ENCODE measurements at places on chromosomes 2 and 18.
A peak's percentile ranks its signal among the peaks of the same experiment; 100 is the strongest.

DNA sequence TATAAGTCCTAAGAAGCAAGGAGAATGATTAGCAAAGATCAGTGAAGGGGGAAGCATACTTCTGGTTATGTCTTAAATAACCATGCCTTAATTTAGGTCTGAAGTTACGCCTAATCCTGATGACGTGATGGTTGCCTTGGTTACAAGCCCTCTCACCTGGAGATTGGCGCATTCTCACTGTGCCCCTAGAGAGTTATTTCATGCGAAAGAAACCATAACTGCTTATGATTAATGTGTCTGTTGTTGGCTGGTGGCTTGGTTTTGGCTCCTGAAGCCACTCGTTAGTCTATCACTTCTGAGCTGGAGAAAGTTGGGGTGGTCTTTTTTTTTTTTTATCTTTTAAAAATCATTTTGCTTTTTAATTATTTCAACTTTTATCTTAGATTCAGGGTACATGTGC, 47.0 kb downstream of the TNFRSF11A start:
- no peak for DNase-seq

GRCh38 chr2:54092940-54093339, 22.5 kb upstream of the ACYP2 start:
- DNase-seq, result no peak

- DNase-seq, result no peak
Measured at GRCh38 chr18:34600158-34600557, 109.9 kb upstream of the DTNA start.

- DNase-seq, result no peak
Measured at GRCh38 chr2:43946685-43947084, 49.1 kb downstream of the LRPPRC start.

DNA sequence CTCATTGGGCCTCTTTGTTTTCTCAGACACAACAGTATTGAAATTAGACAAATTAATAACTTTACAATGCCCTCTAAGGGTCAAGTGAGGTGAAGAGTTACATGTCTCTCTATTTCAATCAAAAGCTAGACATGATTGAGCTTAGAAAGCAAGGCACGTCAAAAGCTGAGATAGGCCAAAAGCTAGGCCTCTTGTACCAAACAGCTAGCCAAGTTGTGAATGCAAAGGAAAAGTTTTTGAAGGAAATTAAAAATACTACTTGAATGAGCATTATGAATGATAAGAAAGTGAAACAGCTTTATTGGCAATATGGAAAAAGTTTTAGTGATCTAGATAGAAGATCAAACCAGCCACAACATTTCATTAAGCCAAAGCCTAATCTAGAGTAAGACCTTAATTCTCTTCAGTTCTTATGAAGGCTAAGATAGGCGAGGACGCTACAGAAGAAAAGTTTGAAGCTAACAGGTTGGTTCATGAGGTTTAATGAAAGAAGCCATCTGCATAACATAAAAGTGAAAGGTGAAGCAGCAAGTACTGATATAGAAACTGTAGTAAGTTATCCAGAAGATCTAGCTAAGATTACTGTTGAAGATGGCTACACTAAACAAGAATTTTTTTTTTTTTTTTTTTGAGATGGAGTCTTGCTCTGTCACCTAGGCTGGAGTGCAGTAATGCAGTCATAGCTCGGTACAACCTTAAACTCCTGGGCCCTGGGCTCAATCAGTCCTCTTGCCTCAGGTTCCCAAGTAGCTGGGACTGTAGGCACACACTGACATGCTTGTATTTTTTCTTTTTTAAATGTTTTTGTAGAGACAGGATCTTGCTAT, 65.5 kb downstream of the FAM117B start:
- no peak for DNase-seq

GRCh38 chr2:161609930-161610329, 14.3 kb upstream of the SLC4A10 start:
- no peak for DNase-seq

DNA sequence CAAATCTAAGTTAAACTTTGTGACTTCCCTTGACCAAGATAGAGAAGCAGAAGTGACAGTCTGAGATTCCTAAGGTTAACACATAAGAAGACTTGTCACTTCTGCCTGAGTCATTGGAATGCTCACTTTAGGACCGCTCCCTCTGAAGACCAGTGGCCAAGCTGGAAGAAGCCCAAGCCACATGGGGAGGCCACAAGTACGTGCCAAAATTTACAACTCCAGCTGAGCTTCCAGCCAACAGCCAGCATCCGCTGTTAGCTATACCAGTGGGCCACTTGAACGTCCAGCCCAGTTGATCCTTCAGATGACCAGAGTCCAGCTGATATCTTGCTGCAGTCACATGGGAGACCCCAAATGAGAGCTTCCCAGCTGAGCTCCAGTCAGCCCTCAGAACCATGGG, 18.1 kb upstream of the ANTXR1 start:
- no peak for DNase-seq

- DNase-seq, result no peak
Measured at GRCh38 chr2:225895126-225895525, 495.6 kb downstream of the NYAP2 start.

DNA sequence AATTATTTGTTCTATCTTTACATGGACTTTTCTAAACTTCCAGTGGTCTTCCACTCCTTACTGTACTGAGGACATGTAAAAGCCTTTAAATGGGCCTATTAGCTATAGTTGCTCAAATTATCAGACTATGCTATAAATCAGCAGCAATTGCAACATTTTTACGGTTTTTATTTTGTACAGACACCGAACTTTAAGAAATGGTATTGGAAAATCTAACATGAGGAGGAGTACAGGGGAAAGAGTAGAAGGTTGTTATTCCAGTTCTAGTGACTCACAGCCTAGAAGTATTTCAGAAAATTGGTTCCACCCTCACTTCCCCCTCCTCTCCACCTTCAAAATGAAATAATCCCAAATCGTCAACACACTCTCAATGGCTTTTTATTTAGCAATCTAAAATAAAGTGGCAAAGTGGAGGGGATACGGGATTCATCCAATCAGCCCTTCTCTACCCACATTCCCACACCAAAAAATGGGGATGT, 1.1 kb downstream of the NCKAP1 start:
- DNase-seq, result no peak

- DNase-seq, result no peak
Measured at GRCh38 chr18:73531601-73532000, 616.0 kb downstream of the FBXO15 start.

DNA sequence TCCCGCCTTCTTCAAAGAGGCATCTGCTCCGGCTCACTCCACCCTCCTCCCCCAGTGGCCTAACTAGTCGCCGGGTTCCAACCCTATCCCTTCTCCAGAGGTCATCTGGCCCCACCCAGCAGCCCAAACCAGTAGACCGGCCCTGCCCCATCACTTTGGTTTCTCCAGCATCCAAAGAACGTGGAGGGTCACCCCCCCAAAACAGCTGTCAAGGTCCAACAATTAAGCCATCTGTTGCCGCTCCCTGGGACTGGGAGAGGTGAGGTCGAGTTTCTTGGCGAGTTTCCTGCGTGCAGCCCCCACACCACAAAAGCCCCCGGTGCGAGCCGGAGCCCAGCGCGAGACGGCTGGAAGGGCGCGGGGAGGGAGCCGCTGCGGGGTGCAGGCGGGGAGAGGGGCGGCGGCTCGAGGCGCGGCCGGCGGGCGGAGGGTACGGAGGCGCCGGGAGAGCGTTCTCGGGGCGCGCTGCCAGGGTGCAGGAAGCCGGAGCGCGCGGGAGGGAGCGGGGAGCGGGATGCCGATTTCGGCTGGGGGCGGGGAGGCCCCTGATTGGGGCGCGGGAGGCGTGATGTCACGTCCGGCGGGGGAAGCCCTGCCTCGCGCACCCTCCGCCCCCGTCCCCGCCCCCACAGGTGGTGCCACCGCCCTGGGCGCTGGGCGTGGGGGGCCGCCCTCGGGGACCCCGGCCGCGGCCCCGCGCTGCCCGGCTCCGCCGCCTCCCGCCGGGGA, 571 bp upstream of the GPC1 start:
- peak; percentile 75 for DNase-seq

DNA sequence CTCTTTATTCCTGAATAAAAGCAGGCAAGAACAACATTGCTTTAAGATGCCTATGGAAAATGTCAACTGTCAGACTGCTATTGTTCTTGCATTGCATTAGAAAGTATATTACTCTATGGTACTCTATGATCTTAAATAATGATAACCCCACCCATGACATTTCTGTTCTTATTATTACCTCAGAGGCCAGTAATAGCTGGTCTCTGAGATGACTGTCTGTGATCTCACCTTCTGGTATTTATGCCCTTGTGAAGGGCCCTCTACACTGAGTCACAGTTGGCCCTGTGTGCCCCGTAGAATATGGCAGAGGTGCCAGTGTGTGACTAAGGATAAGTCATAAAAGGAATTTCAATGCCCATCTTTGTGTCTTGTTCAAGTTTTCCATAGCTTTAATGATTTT, 61.0 kb downstream of the SPP2 start:
- DNase-seq, result no peak

GRCh38 chr18:54129448-54130067, 94.9 kb downstream of the MBD2 start:
- no peak for DNase-seq

GRCh38 chr18:13429884-13430510, 211.4 kb downstream of the LDLRAD4 start:
- no peak for DNase-seq

GRCh38 chr2:216133397-216133796, 24.2 kb downstream of the XRCC5 start:
- peak; percentile 20 for DNase-seq

GRCh38 chr18:59197636-59198035, 22.3 kb upstream of the GRP start:
- no peak for DNase-seq

- no peak for DNase-seq
Measured at GRCh38 chr2:69767034-69767433, 25.1 kb downstream of the ANXA4 start.

DNA sequence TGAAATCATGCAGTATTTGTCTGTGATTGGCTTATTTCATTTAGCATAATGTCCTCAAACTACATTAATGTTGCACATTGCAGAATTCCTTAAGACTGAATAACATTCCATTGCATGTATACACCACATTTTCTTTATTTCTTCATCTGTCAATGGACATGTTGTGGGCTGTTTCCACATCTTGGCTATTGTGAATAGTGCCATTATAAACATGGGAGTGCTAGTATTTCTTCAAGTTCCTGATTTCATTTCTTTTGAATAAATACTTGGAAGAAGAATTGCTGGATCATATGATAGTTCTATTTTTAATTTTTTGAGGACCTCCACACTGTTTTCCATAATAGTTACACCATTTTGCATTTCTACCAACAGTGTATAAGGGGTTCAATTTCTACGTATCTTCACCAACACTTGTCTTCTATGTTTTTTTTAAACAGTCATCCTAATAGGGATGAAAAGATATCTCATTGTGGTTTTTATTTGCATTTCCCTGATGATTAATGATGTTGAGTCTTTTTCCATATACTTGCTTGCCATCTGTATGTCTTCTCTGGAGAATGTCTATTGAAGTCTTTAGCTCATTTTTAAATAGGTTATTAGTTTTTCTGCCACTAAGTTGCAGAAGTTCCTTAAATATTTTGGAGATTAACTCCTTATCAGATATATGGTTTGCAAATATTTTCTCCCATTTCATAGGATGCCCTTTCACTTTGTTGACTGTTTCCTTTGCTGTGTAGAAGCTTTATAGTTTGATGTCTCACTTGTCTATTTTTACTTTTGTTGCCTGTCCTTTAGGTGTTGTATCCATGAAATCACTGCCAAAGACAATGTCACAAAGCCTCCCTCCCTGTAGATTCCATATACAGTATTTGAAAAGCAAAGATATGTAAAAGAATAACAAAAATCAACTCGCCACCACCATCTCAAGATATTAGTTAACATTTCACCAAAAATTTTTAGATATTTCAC, 14.6 kb downstream of the FBXO11 start:
- DNase-seq, result no peak

- DNase-seq, result no peak
Measured at GRCh38 chr2:134818321-134818720, 20.1 kb upstream of the ACMSD start.

DNA sequence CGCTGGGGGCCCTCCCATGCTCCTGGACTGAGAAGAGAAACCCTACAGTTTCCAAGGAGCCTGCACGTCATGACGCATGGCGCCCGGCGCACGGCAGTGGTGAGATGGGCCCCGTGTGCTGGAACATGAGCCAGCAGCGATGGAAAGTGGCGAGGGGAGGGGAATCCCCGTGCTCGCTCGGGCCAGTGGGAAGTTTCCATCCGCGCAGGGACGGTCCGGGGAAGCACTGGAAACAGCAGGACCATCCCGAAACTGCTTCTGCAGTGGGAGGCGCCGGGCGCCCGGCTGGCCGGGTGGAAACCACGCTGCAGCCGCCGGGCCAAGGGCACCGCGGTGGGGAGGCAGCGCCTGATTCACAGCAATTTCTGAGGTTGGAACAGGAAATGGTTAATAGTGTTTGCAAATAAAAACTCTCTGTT, 4.9 kb upstream of the PDCD1 start:
- no peak for DNase-seq

DNA sequence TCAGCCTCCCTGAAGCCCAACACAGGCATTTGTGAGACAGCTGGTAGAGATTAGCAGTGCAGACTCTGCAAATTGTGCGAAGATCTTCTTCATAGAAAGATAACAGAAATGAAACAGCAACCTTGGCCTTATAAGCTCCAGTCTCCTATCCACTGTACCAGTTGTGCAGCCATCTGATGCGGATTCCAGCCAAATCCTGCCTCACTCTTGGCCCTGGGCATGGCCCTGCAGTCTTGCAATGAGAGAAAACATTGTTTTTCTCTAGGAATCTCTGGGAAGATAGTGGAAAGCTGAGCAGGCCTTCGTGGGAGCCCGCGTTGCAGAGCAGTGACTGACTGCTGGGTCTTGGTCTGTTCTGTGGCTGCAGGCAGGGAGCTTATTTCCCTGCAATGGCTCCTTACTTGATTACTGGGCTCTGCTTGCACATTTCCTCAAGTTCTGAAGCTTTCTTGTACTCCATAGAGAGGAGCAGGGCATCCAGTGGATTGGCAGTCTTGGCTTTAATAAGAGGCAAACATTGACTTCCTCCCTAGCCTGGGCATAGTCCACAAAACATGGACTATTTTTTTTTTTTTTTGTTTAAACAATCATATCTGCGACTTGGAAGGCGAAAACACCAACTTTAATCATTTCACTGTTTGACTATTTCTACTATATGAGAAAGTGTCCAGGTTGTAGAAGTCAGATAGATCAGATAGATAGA, 193.0 kb downstream of the ACTR3 start:
- no peak for DNase-seq

DNA sequence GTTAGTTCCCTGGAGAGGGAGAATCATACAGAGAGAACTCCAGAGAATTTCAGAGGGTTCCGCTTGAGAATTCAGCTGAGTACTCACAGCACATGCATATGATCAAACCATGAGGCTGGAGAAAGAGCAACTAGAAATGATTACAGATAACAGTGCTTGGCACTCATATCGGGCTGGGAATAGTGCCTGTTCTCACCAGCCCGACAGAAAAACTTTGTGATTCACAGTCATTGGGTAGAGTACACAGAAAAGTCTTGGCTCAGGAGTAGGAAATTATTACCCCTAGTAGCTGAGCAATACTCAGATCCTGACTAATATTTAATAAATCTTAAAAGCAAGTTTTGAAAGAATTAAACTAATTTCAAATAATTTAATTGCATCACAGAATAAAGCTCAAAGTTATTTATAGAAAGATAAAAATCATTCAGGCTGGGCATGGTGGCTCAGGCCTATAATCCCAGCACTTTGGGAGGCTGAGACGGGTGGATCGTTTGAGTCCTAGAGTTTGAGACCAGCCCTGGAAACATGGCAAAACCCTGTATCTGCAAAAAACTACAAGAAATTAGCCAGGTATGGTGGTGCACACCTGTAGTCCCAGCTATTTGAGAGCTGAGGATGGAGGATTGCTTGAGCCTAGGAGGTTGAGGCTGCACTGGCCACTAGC, 6.8 kb downstream of the WDPCP start:
- no peak for DNase-seq
